ENCODE measurements at places on chromosomes 11 and 22.

DNA sequence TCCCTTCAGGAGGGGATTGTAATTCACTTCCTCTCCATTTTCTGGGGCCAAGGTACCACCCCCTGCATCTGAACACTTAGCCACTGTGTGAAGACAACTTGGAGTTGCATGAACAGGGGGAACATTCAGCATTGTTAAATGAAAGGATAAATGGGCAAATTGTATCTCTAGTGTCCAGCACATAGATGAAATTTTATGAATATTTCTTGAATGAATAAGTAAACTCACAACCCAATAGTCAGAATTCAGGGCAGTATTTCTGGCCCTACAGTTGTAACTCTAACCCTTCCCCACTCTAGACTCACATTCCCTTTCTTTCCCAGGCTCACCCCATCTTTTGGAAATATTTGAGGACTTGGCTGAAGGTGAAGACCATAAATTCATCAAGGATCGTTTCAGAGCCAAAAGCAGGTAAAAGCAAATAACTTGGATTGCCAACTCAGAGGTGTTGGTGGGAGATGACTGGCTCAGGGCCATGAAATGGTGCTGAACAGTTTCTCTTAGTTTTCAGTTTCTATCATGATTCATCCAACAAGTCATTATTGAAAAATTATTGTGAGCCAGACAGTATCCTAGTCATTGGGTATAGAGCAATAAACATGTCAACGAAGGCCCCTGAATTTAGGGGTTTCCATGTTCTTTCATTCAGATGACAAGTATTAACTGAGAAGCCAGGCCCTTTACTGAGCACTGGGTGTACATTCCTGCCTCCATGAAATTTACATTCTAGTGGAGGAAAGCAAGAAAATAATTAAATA is 33.3 kb upstream of the ZC3H12C start:
- no peak for DNase-seq

DNA sequence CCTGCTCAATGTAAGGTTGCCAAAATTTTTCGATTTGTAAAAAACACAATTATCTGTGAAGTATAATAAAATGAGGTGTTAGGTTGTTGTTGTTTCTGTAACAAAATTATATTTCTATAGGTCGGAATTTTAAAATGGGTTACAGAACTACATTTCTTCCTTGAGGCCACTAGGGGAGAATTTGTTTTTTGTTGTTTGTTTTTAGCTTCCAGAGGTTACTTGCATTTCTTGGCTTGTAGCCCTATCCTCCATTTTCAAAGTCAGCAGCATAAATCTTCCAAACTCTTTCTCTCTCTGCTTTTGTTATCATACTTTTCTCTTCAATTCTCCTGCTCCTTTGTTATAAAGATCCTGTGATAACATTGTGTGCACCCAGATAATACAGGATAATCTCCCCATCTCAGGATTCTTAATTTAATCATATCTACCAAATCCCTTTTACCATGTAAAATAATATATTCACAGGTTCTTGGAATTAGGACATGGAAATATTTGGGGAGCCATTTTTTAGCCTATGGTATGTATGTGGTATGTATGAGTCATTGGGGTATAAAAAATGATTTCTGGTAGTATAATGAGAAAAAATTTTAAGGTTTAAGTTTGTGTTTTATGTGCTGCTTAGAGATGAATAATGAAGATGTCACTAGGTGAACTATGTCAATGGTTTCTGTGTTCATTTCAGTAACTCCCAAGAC is 9.4 kb upstream of the PATL1 start:
- no peak for DNase-seq

DNA sequence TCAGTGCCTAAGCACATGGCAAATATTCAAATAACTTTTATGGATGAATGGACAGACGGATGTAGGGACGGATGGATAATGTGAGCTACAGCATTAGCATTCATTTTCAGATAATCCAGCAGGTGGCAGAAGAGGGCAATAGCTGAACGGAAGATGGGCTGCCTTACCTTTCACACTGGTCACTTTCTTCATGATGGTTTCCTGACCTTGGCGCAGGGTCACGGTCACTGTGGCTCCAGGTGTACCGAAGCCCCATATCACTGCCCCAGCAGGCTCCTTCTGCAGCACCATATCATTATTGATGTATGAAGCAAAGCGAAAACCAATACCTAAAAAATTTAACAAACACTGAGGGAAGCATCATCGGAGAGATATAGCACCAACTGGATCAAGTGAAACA is 4.3 kb downstream of the SIAE start:
- DNase-seq = peak; percentile 50

GRCh38 chr11:134385774-134386565 is 26.1 kb downstream of the B3GAT1 start:
- no peak for DNase-seq

- DNase-seq = no peak
Observed at GRCh38 chr11:11626128-11626527, 4.3 kb upstream of the GALNT18 start.

GRCh38 chr11:19525276-19525675 is 187.4 kb upstream of the NAV2 start:
- DNase-seq = no peak

DNA sequence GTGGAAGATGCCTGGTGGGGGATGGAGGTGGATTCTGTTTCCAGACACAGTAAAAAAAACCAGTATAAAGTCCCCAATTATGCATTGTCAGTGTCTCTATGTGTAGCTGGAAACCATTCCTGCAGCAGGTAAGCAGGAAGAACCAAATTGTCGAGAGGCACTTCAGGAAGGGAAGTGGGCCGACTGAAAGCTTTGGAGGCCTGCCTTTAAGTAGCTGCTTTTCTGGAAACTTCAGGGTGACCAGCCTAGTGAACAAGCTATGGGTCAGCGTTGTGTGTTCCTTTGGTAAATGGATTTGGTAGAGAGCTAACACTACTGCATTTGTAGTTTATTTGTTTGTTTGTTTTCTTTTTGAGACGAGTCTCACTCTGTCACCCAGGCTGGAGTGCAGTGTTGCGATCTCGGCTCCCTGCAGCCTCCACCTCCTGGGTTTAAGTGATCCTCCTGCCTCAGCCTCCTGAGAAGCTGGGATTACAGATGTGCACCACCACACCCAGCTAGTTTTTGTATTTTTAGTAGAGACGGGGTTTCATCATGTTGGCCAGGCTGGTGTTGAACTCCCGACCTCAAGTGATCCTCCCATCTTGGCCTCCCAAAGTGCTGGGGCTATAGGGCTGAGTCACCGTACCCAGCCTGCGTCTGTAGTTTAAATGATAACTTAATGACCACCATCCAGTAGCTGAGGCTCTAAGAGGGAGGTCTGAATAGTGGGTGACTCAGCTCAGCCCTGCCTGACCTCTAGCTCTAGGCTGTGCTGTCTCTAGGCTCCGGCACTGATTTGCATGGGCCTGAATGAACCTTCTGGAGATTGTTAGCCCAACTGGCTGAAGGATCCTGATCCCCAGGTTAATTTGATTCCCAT is 12.8 kb downstream of the PTPRJ start:
- DNase-seq = no peak

DNA sequence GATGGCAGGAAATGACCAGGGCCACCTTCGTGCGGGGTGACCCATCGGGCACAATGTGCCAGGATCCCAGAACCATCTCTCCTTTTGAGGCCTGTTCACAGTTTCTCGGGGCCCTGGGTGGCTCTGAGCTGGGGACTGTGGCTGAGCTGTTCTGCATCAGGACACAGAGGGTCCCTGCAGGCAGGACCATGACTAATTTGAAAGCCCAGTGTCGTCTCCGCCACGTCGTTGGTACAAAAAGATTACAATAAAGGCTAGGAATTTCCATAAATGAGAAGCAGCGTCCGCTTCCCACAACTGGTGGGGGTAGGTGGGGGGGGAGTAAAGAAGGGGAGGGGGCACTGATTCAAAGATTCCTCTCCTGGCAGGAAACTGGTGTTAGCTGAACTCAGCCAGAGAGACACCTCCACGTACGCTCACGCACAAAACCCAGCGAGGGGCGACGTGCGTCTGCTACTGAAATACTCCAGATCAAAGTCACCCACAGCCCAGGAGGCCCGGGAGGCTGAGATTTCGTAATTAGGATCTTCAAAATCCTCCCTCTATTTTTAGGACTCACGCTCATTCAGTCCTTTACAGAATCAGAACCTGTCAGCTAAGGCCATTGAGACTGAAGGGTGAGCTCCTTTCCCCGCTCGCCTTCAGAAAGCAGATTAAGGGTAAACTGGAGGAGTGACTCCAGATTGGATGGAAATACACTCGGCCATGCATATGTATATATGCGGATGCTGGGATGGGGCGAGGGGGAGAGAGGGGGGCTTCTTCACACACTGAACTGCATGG is 11.0 kb downstream of the MN1 start:
- no peak for DNase-seq

DNA sequence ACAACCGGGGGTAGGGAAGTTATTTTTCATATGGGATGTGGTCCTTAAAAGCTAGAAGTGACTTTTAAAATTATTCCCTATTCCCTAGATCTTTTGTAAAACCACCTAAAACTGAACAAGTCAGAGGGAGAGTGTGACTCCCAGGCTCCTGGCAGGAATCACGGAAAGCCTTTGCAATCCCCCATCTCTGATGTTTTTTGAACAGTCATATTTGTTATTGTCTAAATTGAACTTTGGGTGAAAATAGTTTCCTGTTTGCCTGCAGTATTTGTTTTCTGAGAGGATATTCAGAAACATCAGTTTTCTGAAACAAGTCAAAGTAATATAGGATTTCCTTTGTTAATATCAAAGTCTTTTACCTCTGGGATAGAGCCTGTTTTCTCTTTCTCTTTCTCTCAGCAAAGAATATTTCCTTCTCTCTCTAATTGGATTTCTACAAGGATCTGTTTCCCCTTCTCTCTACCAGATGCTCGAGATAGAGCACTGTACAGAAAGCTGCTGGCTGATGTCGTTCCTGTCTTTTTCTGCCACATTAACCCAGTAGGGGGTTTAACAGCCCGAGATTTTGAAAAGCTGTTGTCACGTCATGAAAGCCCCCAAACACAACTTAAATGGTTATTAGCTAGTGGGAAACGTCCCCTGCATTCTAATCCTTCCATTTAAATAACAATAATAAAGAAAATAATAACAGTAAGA is 132.2 kb upstream of the PITPNB start:
- no peak for DNase-seq

GRCh38 chr22:47275605-47276449 is 513.4 kb downstream of the TBC1D22A start:
- no peak for DNase-seq

DNA sequence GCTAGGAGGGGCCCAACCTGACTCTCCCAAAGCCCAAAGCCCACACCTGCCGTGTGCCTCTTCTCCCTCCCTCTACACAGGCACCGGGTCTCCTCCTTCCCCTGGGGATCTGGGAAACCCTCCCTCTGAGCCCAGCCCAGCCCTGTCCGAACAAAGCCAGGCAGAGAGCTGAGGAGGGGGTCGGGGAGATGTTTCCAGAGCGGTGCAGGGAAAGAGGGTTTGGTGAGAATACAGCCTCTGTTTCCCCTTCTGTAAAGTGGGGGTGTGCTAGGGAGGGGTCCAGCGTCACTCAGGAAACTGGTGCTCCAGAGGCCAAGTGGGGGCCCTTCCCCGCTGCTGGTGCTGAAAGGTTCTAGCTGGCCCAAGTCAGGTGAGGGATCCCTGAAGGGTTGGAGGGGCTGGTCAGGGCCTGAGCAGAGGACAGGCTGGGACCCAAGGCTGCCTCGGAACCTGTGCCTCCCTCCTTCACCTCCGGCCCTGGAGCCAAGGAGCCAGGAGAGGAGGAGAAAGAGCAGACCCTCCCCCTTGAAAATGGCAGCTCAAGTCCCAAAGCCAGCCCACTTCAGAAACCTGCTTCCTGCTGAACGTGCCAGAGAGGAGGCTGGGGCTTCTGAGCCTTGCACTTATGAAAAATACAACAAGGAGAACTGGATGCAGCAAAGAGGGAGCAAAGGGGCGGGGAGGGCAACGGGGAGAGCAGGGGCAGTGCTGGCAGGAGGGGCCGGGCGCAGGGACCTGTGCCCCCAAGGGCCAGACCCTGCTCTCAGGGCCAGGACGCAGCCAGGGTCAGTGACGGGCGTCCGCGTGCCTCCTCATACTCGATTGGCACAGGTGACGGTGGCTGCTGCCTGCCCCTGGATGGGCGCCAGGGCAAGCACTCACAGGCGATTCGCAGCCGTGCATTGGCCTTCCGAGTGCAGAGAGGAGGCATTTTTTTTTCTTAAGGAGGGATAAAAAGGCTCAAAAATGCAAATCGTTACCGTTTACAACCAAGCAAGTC is 43.2 kb downstream of the MACROD1 start:
- no peak for DNase-seq

GRCh38 chr11:118679483-118679882 is at the start of gene TREH:
TSS of gene TREH (minus strand) at chr11:118679650. CDS start at chr11:118679627, 23 bp downstream.
- DNase-seq = no peak

- DNase-seq = no peak
Observed at GRCh38 chr11:117315285-117316196, 515 bp downstream of the BACE1 start.

DNA sequence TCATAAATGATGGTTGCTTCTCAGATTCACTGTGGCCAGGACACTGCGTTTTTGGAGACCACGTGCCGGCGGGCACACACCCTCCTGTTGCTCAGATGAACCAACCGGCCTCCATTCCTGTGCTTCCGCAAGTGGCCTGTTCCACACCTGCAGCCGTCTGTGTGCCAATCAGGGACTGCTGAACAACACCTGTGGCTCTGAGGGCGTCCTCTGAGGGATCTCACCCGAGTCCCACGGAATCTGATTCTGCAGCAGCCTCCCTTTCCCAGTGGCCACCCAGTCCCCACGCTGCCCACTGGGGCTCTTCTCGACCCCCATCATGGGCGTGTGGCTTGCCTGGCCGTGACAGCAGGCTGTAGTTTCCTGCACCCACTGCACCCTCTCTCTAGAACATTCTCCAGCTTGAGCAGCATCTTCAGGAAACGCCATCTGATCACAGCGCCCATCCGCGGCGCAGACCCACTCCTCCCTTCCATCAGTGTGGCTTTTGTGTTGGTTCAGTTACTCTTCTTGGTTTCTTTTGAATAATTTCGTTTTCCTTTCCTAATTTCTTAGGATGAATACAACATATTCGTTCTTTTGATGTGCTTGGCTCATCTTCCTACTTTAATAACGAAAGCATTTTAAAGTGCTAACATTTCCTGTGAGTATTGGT is 100.3 kb upstream of the SLC22A12 start:
- no peak for DNase-seq

GRCh38 chr22:20503816-20504215 is 3.6 kb upstream of the MED15 start:
- no peak for DNase-seq

DNA sequence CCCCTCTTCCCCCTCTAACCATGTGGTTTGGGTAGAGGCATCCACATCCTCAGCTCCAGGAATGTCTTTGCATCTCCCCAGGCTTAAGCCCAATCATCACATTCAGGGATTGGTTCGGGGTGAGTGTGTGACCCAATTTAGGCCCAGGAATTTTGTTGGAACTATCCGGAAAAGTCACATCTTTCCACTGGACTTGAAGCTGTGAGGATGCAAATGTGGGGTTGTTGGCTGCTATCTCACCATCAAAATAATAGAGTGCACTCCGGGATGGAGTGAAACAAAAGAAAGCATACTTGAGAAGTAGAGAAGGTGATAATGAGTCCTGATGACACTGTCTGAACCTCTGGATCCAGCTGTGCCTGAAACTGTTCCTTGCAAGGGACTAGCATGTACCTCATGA is 33.8 kb upstream of the OLFML1 start:
- no peak for DNase-seq

GRCh38 chr11:48005831-48006270 is 25.5 kb downstream of the PTPRJ start:
- peak; percentile 16 for DNase-seq

GRCh38 chr22:26592421-26592891 is 2.5 kb upstream of the TPST2 start:
- no peak for DNase-seq

- no peak for DNase-seq
Observed at GRCh38 chr11:63667995-63668795, 3.0 kb downstream of the ATL3 start.

All from neural crest cell (in vitro differentiated cells).